Dermis lymphatic vessel endothelial cell (primary cell): ENCODE measurements at places on chromosomes 16 and 17. TPM values are rescaled to one million over a fixed set of nuclear protein-coding genes. Genes with fewer than 3 reads are reported as not detected.

Gene ABI3
- total RNA-seq, result 9.1 and 14.4 TPM in 2 replicates

Gene KRTAP1-5
- not detected in 2 replicates for total RNA-seq

Gene PROCA1
- 0.22 and 0.26 TPM in 2 replicates for total RNA-seq

Gene CTU2
- 8.9 and 10.1 TPM in 2 replicates for total RNA-seq

Gene KCNJ12
- under 0.01 and 0.09 TPM in 2 replicates for total RNA-seq

Gene OTOP2
- total RNA-seq, result not detected in 2 replicates

Gene DHRS13
- total RNA-seq, result 6.9 and 14.2 TPM in 2 replicates

Gene GPRC5B
- 37.6 and 55.0 TPM in 2 replicates for total RNA-seq

Gene NPIPA8
- total RNA-seq, result not detected in 2 replicates

Gene BICDL2
- not detected in 2 replicates for total RNA-seq

Gene BCL6B
- total RNA-seq, result 39.0 and 76.2 TPM in 2 replicates

Gene TPSG1
- not detected in 2 replicates for total RNA-seq

Gene SRCAP
- total RNA-seq, result 27.6 TPM in 2 replicates

Gene CRYM
- total RNA-seq, result not detected in 2 replicates
